ENCODE measurements at places on chromosomes 11 and 22.

DNA sequence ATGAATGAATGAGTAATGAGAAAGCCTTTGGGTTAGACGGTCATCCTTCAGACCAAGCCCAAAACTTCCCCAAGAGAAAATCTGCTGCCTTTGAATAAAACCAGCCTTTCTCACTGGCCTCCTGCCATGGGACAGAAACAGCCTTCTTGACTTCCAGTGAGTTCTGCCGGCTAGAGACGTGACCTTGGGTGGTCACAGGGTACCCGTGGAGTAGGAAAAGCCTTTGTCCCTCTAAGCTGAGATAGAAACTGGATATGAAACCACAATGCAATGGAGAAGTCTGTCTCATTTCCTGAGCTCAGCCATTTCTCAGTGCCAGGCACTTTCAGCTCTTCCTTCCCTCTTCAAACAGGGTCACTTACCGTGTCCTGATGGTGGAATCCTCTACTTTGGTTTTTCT, 21.2 kb upstream of the YWHAH start:
- no peak for DNase-seq

DNA sequence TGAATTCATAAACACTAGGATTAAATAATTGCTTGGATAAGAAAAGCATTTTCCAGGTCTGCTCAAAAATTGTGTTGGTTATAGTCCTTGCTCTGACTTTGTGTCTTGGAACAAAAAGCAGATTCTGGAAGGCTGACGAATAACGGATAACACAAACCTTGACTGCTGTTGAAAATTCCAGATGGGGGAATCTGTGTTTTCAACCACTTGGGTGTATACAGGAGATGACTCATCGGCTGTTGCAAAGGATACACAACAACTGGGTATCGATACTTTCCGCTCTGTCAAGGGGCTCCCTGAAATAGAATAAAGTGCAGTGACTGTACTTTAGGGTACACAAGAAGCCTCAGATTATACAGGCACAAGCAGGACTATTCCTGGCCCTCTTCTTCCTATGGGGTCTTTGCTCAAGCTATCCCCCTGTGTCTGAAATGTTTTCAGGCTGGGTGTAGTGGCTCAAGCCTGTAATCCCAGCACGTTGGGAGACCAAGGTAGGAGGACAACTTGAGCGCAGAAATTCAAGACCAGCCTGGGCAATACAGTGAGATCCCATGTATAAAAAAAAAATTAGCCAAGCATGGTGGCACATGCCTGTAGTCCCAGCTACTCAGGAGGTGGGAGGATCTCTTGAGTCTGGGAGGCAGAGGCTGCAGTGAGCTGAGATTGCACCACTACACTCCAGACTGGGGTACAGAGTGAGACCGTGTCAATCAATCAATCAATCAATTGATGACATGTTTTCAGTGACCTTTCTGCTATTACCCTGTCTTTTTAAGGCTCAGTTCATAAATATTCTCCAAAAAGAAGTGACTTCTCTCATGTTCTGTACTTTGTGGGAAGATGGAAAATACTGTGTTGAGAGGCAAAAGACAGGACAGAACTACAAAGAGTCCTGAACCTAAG, 48.6 kb upstream of the UCP3 start:
- no peak for DNase-seq

- DNase-seq: no peak
Observed at GRCh38 chr11:83456566-83456965, 170.4 kb upstream of the CCDC90B start.

- no peak for DNase-seq
Observed at GRCh38 chr11:35887737-35888136, 56.1 kb upstream of the LDLRAD3 start.

GRCh38 chr22:48043581-48043980, 1281.1 kb downstream of the TBC1D22A start:
- DNase-seq: no peak

DNA sequence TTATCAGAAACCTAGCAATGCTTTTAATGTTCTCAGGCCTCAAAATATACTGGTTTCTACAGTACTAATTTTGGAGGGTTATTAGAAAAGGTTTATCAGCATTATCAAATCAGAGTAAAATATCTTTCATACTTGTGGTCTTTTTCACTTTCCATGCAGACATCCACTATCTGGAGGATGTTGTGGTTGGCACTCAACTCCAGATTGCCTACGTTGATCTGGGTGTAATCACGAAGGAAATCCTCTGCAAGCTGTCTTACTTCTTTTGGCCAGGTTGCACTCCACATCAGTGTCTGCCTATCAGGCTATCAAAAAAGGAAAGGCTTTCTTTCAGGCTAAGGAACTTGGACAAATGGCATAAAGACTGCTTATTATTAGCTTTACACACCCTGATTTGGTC, 11.6 kb downstream of the DDX17 start:
- no peak for DNase-seq

DNA sequence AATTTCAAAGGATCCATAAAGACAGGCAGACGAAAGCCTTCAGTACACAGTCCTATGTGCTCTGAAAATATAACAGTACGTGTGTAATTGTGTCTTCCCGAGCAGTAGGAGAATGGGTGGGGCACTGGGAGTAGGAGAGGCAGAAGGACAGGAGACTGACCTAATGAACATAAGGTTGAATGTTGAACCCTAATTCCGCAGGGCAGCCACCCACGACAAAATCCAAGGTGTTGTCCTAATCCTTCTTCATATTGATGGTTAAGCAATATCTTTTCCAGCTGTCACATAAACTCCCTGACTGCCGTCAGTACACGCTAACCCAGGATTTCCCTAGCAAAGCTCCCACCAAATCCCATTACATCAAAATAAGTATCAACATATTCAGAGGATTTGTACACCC, 34.5 kb downstream of the SPATA19 start:
- DNase-seq: no peak

All from activated T-cell treated with anti-CD3 and anti-CD28 coated beads, Interleukin-2, amount 50 U/mL, for 48 hours (primary cell).